ENCODE measurements at places on chromosomes 7 and 10. TPM values are rescaled to one million over a fixed set of nuclear protein-coding genes. Genes with fewer than 3 reads are reported as not detected.

DNA sequence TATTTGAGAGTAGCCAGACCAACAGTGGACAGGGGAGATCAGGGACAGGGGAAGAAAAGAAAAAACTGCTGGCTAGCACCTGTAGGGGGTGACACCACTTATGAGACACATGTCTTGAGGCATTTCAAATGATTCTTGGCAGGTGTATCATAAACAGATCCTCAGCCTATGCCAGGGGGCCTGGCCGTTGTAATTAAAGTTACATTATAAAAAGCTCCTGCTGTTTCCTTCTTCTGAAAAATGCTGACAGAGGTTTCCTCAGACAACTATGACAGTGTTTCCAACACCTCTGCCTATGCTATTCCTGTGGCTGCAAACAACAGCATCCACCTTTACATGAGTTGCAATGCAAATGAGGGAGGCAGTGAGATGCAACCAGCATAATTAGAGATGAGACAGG lies 281.0 kb upstream of the PTER start:
- DNase-seq = no peak

DNA sequence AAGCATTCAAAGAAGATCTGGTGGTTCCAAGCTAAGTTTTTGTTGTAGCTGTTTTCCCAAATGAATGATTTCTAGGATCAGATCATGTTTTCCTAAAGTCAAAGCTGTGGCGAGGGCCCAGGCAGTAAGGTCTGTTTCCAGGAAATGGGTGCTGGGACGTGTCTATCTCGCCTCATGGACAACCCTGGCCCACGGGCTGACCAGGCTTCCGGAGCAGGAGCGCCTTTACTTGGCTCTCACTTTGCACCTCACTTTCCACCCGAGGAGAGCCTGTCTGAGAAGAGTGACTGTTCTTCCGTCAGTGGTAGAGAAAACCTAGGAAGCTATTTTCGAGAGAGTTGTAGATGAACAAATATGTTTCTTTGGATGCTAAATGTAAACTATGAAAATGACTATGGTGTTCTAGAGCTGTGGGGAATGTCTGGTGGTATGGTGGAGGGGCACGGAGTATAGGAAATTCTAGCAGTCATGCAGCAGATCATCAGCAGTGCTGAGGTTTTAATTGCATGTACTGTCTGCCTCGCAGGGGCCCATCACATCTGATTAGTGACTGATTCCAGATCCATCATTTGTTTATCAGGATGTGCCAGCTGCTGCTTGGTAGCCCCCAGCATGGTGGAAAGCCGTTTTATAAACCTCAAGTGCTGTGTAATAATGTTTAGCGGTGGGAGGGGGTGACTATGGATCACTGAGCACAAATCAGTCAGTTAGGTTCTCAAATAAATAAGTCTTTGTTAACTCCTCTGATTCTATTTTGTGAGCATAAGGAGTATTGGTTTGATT lies 66.6 kb downstream of the VWC2 start:
- DNase-seq = no peak

The SP4 gene
- total RNA-seq = 5.6 TPM

GRCh38 chr7:47253650-47254080 lies 328.2 kb downstream of the TNS3 start:
- DNase-seq = peak; percentile 78

DNA sequence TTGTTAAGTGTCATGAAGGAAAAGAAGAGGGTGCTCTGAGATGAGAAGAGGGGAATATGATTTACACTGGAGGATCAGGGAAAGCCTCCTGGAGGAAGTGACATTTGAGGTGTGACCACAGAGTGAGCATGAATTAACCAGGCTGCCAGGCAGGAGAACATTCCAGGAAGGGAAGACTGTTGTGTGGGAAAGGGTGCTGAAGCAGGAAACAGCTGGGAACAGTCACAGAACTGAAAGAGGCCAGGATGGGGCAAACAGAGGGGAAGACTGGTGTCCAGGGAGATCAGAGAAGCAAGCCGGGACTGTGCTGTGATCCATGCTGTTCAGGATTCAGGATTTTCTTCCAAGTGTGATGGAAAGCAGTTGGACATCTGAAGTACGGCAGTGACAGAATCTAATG lies 14.9 kb downstream of the HIPK2 start:
- peak; percentile 75 for DNase-seq

The SRRM3 gene
- total RNA-seq = 0.18 TPM

Measured in IMR-90 (cell line).